ENCODE measurements at places on chromosomes 11 and 22.

DNA sequence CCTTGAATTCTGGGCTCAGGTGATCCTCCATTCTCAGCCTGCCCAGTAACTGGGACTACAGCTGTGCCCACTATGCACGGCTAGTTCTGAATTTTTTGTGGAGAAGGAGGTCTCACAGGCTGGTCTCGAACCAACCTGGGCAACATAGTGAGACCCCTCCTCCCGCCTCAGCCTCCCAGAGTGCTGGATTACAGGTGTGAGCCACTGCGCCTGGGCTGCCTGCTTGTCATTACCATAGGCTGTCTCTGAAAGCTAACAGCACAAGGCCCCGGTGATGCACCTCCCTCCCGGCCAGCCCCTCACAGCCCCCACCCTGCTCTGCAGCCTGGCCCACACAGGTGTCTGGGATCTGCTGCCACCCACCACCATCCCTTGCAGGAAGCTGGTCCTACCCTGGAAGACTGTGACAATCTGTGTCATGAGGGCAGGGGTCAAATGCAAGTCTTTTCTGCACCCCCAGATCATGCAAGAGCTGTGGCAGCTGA is 82.4 kb downstream of the DGCR2 start:
- DNase-seq: no peak

DNA sequence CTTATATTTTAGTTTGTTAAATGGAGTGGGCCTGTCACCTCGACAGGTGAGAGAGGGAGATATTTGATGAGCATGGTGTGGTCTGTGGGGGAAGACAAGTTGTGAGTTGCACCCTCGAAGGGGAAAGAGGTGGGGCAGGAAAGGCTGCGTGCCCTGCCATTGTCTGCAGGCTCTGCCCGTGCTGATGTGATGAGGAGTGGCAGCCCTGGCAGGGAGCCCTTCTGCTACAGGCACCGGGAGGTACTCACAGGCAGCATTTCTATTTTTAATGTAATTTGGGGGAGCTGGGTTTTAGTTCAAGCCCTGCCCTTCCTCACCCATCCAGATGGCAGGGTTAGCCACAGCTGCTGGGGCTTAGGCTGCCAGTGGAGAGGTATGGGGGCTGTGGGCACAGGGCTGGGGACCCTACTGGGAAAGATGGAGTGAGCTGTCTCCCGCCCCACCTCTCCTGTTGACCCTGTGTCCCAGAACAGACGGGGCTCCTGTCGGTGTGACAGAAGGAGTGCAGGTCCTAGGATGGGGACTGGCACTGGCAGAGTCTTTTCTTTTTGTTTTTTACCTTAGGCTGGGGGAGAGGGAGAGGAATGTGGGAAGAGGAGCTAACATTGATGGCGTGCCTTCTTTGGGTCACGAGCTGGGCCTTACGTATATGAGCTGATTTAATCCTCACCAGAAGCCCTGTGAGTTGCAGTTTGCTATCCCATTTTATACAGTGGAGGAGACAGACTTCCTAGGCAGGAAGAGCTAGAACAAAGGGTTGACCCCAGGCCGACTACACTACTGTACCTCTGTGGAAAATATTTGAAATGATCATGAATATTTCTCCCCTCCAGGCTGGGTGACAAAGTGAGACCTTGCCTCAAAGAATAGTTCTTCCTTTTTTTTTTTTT is 51.6 kb downstream of the CEP164 start:
- DNase-seq: no peak

DNA sequence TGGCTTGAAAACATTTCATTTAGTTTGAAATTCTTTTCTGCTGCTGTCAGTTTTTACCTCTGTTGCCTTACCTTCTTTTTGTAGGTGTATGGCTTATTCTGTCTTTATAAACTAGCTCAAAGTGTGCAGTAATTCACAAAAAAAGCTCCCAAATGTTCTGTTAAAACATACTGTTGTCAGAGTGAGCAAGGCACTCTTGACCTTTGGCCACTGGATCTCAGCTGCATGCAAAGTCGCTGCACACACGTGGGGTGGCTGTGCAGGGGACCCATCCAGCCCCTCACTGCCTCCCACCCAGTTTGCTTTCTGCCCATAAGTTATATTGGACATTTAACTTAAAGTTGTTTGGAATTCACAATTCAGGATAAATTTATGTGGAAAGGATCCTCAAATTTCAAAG is 92.2 kb downstream of the AMOTL1 start:
- no peak for DNase-seq

DNA sequence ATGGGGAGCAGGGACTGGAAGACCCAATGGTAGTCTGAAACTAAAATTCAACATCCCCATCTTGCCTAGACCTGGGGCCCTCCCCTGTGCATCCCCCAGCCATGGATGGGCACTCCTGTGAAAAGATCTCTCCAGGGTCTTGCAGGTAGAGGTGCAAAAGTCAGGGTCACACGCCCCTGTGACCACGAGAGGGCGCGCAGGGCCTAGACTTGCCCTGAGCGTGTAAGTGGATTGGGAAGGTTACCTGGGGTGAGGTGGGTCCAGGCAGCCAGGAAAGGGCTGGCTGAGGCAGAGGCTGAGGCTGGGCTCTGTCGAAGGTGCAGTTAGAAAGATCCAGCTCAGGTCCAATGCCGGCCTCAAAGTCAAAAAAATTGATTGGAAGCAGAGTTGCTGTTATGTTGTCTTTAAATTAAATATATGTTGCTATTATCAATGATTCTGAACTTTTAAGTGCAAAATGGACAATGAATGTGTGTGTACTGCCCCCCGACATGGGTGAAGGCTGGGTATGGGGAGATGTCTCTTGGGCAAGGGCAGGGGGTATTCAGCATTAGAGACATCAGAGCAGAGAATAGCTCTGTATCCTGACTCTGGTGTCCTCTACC is 4.8 kb upstream of the POU2F3 start:
- peak; percentile 65 for DNase-seq

DNA sequence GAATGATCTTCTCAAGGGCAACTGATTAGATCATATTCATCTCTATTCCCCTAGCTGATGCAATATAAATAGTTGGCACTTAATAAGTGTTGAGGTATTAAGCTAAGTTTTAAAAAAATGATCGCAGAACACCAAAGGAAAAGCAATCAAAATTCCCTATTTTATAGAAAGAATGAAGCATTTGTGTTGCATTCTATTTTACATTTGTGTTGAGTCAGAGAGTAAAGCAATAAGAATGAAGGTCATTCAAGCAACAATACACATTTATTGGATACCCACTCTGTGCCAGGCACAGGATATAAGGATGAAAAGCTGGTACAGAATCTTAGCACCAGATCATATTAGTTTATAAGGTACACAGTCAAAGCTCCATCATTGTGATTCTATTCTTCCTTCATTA is 686.4 kb upstream of the CCDC90B start:
- DNase-seq: no peak

- DNase-seq: no peak
These were observed 19.3 kb downstream of the PRR33 start for GRCh38 chr11:1872267-1872985.

GRCh38 chr22:44325718-44326490 is 13.2 kb upstream of the SHISAL1 start:
- no peak for DNase-seq

GRCh38 chr11:9573775-9574621 is 528 bp downstream of the WEE1 start:
- no peak for DNase-seq

- no peak for DNase-seq
These were observed 35.0 kb upstream of the PPARA start for GRCh38 chr22:46115388-46115678.

GRCh38 chr11:9092853-9093778 is 1.7 kb upstream of the SCUBE2 start:
- DNase-seq: no peak

DNA sequence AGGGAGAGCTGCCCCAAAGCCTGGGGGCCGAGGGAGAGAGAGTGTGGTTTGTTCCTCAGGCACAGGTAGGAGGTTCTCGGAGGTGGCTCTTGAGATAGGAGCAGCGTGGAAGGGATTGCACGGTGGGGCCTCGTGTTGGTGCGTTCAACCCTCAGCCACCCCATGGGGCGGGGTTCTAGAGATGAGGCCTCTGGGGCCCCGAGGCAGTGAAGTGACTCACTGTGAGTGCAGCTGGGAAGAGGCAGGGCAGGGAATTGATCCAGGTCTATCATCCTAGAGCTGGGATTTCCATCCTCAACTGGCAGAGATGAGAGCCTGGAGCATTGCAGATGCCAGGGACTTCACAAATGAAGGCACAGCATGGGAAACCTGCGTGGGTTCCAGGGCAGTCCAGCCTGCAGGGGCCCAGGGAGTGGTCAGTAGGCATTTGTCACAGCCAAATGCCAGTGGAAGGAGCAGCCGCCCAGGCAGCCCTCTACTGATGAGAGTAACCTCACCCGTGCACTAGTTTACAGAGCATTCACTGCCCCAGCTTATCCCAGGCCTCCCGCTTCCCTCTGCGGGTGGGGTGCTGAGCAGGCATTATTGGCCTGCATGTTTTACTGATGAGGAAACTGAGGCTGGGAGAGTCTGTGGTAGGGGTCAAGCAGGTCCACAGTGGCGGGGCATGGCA is 5.1 kb upstream of the SMARCB1 start:
- no peak for DNase-seq

DNA sequence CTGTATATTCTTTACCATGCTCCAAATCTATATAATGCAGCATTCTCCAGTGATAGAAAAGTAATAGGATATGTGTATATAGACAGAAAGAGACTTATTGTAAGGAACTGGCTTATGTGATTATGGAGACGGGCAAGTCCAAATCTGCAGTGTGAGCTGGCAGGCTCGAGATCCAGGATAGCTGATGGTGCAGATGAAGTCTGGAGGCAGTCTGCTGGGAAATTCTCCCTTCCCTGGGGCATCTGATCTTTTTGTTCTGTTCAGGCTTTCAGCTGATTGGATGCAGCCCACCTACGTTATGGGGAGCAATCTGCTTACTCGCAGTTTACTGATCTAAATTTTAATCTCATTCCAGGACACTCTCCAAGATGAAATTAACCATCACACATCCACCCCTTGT is 73.2 kb downstream of the GRK3 start:
- no peak for DNase-seq

GRCh38 chr11:89633135-89633705 is 76.9 kb upstream of the TRIM77 start:
- no peak for DNase-seq

DNA sequence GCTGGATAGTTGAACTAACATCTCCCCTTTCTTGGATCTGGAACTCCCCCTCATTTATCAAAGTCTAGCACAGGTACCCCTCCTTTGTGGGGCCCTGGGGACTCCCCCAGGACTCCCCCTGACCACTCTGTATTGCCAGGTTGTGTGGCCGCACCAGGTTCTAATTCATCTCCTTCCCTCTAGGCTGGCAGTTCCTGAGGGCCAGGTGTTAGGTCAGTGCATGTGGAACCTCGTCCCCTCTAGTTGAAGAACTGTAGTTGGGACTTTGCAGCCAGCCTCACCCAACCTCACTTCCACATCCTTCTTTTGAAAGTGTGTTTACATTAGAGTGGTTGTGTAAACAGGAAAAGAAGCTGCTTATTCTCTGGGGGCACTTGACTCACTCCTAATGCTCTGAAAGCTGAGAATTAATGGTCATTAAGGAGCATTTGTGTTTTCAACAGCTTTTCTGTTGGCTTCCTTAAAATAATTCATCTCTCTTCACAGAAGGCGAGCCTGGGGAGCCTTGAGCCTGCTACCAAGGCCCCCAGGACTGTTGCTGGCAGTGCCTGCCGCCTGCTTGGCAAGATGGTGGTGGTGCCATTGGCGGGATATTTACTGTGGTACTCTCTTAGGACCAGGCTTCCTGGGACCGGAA is 11.8 kb downstream of the UPB1 start:
- no peak for DNase-seq

- DNase-seq: no peak
These were observed 784.8 kb downstream of the TBC1D22A start for GRCh38 chr22:47547239-47547661.

- DNase-seq: no peak
These were observed 147.5 kb downstream of the LDLRAD3 start for GRCh38 chr11:36091256-36091811.

- no peak for DNase-seq
These were observed 510 bp upstream of the LSP1 start for GRCh38 chr11:1852271-1852876.

- no peak for DNase-seq
These were observed 74.7 kb downstream of the C11orf58 start for GRCh38 chr11:16813126-16813525.

GRCh38 chr11:85951049-85951405 is 95.8 kb downstream of the CCDC83 start:
- no peak for DNase-seq

DNA sequence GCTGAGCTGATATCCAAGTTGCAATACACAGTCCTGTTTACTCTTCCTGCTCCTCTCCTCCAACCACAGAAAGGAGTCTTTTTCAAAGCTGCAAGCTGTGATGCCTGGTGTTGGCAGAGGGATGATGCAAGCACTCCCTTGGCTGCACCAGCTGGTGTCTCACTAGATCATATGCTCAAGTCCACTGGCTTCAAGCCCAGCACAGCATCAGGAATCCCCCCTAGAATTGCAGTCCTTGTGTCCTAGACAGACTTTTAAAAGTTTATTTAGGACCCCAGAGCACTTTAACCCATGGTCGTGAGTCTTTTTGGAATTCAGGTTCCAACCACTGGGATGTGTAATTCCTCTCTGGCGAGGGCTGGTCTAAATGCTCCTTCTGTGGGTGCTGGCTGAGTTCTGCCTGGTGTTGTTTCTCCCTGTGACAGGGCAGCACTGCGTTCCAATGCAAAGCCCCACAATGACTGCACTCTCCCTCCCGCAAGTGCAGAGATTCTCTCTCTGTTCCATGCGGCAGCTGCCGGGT is 1.9 kb upstream of the HEPN1 start:
- DNase-seq: no peak

DNA sequence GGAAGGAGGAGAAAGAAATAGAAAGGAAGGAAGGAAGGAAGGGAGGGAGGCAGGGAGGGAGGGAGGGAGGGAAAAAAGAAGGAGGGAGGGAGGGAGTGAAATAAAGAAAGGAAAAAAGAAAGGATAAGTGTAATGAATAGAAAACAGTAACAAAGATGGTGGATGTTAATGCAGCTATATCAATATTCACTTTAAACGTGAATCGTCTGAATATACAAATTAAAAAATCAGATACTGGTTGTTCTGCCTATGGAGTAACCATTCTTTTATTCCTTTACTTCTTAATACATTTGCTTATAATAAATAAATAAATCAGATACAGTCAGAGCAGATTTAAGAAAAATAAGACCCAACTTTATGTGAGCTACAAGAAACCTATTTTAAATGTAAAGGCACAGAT is 1520.4 kb downstream of the TBC1D22A start:
- DNase-seq: no peak

GRCh38 chr11:68542617-68543016 is 82.1 kb downstream of the PPP6R3 start:
- DNase-seq: no peak

DNA sequence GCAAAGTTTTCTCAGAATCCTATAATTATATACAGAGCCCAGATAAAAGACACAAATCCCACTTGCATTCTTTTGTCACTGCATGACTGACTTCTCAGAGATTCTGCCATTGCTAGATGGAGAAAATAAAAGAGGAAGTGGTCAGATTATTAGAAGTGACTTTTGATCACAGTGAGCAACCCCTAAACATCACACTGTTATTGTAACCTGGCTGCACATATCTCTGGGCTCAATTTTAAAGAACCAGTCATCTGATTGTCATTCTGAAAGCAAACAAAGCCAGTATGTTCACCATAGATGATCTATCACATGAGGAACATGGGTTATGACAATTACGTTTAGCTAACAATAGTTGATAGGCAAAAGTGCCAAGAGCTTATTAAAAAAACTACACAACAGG is 47.8 kb downstream of the COPB1 start:
- DNase-seq: no peak

GRCh38 chr22:27727673-27728451 is 73.7 kb downstream of the MN1 start:
- no peak for DNase-seq
